Fibroblast of gingiva (primary cell): ENCODE measurements at places on chromosomes 5 and 9.

GRCh38 chr9:115341426-115341825, 223.5 kb upstream of the TNC start:
- peak; percentile 91 for DNase-seq

DNA sequence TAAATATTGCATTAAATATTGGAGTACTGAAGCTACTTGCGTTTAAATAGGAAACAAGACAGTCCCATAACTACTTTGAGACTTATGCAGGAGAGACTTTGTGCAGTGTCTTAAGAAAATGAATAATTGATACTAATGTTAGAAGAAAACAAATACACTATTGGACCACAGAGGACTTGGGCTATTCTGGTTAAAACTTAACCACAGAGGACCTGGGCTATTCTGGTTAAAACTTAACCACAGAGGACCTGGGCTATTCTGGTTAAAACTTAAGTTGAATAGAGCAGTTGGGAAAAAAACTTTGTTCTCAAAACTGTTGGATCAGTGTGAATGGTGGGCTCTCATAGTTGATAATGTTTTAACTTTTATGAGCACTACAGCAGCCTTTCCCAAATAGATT, 141.7 kb downstream of the WDR70 start:
- DNase-seq = no peak

DNA sequence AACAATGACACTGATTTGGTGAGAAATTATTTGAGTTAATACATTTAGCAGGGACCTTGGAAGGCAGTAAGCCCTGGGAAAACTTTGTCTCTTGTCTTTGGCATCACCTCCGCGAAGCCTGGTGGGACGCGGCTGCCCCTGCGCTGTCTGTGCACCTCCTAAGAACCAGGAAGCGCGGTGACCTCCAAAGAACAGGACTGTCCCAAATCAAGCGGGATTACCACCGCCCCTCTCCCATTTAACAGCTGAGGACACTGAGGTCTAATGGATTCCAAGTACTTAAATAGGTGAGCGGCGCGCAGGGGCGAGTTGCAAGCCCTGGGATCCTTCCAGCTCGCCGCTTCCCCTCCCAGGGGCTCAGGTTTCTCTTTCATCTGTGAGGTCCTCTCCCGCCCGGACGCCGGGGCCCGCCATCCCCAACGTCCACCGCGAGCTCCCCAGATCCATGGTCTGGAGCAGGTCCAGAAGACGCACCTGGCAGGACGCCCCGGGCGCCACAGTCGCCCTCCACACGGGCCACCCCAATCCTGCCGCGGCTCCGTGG, 432 bp downstream of the STARD4 start:
- DNase-seq = peak; percentile 26

- DNase-seq = peak; percentile 87
Measured at GRCh38 chr9:95840074-95840473, 35.4 kb upstream of the ERCC6L2 start.

- no peak for DNase-seq
Measured at GRCh38 chr9:110168486-110168885, 39.5 kb downstream of the C9orf152 start.

DNA sequence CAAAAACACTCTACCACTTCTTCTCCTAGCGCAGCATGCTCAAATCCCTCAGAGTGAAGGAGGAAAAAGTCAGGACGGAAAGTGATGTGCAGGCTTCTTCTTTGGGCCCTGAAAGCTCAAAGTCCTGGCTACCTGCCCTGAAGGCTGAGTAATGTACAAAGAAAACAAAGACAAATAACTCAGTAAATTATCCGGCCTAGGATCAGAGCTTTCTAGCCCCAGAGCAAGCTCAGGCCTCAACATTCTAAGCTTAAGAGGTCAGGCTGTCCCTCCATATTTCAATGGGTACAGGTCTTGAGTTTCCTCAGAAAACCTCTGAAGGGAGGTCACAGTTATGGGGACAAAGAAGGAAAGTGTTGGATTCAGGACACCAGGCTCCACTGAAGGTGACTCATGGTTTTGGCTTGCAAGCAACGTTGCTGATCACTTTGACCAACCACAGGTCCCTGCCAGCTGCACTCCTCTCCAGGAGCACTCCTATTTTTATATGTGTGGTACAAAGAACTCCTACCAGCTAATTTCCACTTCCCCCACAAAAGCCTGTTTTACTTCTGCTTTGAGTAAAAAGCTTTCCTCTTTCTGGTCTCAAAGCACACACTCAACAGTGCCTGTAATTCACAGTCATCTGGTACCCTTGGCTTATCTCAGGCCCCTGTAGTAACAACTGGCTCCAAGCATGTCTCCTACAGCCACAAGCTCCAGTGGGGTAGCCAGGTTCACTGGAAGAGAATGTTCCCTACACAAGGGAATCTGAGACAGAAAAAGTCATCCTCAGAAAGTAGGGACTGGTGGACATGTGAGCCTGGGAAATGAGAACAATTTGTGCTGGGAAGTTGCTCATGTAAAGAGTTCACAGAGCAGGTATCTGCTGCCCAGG, 115.7 kb downstream of the UGCG start:
- DNase-seq = peak; percentile 88

GRCh38 chr5:78540335-78541085, 108.1 kb downstream of the LHFPL2 start:
- DNase-seq = peak; percentile 54
